ENCODE measurements at places on chromosomes 5 and 9.

- DNase-seq, result no peak
Observed at GRCh38 chr5:73186976-73187375, 14.0 kb downstream of the TMEM174 start.

GRCh38 chr9:129703667-129704355 is 38.4 kb downstream of the PRRX2 start:
- no peak for DNase-seq

DNA sequence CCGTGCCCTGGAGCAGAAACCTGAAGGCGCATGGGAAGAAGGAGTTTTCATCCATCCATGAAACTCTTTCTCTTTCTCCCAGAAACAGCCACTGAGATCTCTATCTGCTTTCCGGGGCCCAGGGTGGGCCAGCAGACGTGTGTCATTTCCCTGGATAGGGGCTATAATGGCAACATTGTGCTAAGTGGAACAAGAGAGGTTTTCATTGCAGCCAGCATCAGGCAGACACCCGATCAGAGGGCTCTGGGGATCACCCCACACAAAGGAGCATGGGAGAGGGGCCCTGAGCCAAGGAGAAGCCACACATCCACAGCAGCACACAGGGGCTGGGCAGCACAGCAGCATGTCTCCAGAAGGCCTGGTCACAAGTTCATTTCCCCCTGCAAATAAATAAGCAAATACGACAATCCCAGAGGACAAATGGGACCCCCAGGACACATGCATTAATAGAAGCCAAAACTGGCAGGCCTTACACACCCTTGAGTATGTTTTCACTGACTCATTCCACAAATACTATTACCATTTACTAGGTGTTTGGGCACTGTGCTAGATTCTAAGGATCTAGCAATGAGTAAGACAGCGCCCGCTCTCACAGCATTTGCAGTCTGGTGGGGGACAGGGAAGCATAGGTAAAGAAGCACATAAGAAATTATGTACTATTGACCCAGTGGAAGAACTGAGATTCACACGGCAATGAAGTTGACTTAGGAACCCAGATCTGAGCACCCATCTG is 4.3 kb upstream of the AFAP1L1 start:
- no peak for DNase-seq

- no peak for DNase-seq
Observed at GRCh38 chr5:163496286-163496685, 9.1 kb upstream of the MAT2B start.

- no peak for DNase-seq
Observed at GRCh38 chr5:40490464-40491111, 189.1 kb upstream of the PTGER4 start.

DNA sequence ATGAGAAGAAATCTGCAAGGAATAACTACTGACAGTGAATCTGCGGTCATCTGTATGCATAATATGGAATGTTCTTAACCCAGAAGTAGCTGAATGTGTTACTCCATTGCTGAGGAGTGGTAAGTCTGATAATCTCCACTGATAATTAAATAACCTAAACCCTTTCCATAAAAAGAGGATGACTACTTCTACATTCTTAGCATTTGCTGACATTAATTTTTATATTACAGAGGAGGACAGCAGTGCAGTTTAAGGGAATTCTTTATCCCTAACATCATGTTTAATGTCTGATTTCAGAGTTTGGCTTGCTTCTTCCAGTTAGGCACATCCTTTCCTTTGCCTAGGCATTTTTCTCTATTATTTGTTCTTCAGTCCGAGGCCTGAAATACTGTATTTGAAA is 52.2 kb downstream of the CDC42SE2 start:
- DNase-seq, result no peak

DNA sequence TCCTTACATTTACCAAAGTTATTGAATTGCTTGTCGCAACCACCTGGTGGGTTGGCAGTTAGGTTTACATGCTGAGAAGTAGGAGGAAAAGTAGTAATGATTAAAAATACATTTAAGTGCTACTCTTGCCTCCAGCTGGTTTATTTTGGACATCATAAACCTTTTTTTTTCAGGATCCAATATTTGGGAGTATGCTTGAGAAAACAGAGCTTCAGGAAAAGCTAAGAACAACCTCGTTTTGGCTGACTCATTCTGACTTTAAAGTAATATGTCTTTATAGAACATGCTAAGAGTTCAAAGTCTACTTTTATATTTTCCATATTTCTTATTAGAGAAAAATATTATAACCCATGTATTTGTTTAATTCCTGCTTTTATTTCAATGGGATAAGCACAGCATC is 41.7 kb upstream of the BNC2 start:
- no peak for DNase-seq

DNA sequence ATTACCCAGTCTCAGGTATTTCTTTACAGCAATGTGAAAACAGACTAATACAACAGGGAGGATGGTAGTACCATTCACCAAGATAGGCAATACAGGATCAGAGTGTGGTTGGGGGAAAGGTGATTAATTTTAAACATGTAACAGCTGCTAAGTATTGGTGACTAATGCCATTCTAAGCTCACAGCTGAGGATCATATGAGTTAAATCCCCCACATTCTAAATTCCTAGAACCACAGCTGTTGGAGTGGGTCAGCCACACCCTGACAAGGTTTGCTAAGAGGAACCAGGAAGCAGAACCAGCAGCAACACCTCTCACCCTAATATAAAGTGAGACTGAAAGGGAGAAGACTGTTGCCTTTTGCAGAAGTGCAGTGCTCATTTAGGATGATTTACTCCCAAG is 24.8 kb downstream of the HSPB3 start:
- no peak for DNase-seq

DNA sequence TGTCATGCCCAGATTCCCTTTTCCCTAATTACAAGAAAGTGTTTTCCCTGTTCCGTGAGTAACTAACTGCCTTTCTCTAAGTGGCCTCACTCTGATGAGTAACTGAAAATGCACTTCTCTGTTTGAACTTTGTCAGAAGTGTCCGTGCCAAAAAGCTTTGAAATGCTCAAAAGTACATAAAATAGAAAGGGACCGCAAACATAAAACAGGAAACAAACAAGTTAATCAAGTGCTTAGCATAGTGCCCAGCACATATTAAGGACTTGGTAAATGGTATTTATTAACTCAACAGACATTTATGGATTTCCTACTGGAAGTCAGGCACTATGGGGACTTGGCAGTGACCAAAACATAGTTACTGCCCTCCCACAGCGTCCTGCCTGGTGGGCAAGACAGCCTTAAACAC is 22.3 kb downstream of the AQP3 start:
- DNase-seq, result no peak

DNA sequence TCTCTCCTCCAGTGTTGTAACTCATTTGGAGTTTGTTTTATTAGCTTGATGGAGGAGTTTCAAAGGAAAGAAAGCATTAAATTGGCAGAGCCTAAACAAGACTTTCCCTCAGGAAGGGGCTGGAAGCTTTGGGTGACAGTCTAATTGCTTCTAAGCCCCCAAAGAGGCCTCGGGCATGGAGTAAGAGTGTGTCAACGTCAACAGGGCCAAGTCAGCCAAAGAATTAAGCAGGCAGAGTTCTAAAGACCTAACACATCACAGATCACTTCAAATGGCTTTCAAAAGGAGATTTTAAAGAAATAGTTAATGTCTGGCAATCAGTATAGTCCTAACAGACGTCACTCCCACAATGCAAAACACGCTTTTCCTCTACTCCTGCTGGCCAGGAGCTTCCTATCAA is 234.5 kb downstream of the EFNA5 start:
- no peak for DNase-seq

GRCh38 chr9:72592502-72593403 is 71.3 kb downstream of the TMC1 start:
- no peak for DNase-seq

- DNase-seq, result no peak
Observed at GRCh38 chr5:56037531-56038010, 42.8 kb upstream of the IL6ST start.

DNA sequence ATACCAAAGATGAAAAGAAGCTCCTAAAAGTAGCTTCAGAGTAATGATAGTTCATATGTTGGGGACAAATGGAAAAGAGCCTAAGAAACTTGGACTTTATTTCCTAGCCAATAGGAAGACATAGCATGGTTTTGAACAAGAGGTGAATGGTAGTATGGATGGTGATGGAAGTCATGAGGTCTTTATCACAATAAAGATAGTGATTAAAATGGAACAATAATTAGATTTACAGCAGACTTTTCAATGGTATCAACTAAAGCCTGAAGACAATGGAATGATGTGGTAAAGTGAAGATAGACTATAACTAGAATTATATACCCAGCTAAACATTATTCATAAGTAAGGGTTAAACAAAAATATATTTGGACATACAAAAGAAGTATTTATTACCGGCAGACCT is 131.2 kb downstream of the RAB3C start:
- no peak for DNase-seq

- no peak for DNase-seq
Observed at GRCh38 chr5:143583409-143583808, 179.9 kb upstream of the NR3C1 start.

DNA sequence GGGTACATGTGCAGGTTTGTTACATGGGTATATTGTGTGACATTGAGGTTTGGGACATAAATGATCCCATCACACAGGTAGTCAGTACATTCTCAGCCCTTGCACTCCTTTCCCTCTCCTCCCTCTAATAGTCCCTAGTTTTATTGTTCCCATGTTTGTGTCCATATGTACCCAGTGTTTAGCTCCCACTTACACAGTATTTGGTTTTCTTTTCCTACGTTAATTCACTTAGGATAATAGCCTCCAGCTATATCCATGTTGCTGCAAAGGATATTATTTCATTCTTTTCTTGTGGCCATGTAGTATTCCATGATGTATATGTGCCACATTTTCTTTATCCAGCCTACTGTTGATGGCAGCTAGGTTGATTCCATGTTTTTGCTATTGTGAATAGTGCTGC is 27.4 kb downstream of the CNOT6 start:
- no peak for DNase-seq

DNA sequence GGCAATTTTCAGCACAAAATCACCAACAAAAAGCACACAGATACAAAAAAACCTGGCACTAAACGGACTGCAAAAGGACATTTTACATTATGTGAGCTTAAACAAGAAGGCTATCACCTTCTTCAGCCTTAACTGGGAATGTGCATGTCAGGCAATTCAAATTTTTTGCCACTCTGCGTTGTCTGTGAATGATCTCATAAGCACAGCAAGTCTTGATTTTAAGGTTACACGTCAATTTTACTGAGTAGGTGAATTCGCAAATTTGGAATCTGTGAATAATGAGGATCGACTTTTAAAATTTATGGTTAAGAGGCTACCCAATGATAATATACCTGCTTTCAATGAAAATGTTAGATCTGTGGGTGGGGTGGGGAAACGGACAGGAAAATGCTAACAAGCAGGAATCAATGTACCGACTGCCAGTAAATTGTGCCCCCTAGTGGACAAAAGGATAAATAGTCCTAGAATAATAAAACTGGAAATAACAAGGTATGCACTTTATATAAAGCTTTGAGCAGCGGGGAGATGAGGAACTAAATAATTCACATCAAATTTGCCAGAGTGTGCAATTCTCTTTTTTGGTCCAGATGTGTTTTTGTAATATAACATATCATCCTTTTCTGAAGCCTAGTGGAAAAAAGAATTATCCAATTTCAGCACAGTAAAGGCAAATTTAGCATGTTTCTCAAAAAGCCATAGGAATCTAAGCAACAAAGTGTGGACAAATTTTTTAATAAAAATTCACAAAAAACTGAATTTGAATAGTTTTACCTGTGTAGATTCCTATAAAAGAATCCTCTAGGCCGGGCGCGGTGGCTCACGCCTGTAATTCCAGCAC is 20.5 kb downstream of the EQTN start:
- DNase-seq, result peak; percentile 7

DNA sequence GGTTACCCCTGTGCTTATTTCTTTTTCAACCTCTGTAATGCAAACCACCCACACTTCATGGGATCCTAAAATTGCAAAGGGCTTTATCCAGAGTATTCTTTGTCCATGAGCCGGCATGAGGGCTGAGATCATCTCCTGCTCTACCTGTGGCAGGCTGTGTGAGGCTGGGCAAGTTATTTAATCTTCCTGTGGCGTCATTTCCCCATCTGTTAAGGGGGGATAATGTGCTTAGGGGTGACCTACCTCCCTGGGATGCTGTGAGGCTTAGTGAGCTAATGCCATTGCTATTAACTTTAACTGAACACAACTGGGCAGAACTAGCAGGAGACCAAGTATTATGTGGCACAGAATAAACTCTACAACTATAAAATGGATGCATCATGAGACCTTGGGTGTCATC is 17.0 kb downstream of the FRMPD1 start:
- DNase-seq, result no peak

GRCh38 chr9:2494562-2494961 is 127.0 kb upstream of the VLDLR start:
- DNase-seq, result no peak

- peak; percentile 97 for DNase-seq
Observed at GRCh38 chr9:19828576-19829109, 39.8 kb upstream of the SLC24A2 start.

GRCh38 chr5:81553567-81554212 is 159.8 kb upstream of the ACOT12 start:
- no peak for DNase-seq

- DNase-seq, result no peak
Observed at GRCh38 chr9:24381205-24381604, 164.5 kb downstream of the IZUMO3 start.

- DNase-seq, result peak; percentile 41
Observed at GRCh38 chr9:130672466-130672865, 8.1 kb downstream of the PRDM12 start.

DNA sequence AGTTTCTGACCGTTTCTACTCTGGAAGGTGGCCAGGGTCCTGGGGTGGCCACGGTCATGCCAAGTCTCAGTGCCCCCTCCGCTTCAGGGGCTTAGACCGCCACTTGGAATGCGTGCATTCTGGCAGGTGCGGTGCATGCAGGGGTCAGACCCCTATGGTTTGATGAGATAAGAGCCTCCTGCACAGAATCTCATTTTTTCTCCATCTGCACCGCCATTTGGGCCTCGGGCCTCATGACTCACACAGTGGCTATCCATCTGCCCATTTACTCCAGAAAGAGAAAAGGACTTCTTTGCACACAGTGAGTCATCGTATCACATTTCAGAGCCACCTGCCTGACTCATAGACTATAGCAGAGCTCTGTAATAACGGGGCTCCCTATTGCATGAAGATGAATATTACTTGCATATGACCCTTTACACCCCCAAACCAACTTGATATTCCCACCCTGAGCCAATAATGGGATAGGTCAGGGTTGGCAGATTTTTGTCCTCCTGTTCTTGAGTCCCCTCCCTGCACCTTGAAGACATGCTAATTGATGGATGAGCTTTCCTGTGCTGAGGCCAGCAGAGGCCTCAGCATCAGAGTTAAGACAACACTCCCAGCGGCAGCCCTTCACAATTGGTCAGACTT is 157.4 kb downstream of the NR3C1 start:
- DNase-seq, result peak; percentile 92

- no peak for DNase-seq
Observed at GRCh38 chr9:95032580-95033341, 284.7 kb downstream of the FANCC start.

- no peak for DNase-seq
Observed at GRCh38 chr9:26426551-26427131, 466.0 kb downstream of the CAAP1 start.

- DNase-seq, result no peak
Observed at GRCh38 chr9:100591139-100591538, 13.3 kb downstream of the CAVIN4 start.

Data from NCI-H524 treated with DMSO at 0.1 percent for 48 hours (cell line).